ENCODE measurements at places on chromosomes 3 and 15. TPM values are rescaled to one million over a fixed set of nuclear protein-coding genes. Genes with fewer than 3 reads are reported as not detected.

DNA sequence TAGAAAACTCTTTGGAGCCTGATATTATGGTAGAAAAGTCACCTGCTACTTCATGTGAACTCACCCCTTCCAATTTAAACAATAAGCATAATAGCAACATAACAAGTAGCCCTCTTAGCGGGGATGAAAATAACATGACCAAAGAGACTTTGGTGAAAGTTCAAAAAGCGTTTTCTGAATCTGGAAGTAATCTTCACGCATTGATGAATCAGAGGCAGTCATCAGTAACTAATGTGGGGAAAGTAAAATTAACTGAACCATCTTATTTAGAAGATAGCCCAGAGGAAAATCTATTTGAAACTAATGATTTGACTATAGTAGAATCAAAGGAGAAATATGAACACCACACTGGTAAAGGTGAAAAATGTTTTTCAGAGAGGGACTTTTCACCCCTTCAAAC, 5.1 kb upstream of the SCG5 start:
- no peak for DNase-seq

CSPG4 gene
- total RNA-seq: 2.9 TPM

GRCh38 chr3:142568393-142569017, 10.0 kb downstream of the ATR start:
- DNase-seq: no peak

DNA sequence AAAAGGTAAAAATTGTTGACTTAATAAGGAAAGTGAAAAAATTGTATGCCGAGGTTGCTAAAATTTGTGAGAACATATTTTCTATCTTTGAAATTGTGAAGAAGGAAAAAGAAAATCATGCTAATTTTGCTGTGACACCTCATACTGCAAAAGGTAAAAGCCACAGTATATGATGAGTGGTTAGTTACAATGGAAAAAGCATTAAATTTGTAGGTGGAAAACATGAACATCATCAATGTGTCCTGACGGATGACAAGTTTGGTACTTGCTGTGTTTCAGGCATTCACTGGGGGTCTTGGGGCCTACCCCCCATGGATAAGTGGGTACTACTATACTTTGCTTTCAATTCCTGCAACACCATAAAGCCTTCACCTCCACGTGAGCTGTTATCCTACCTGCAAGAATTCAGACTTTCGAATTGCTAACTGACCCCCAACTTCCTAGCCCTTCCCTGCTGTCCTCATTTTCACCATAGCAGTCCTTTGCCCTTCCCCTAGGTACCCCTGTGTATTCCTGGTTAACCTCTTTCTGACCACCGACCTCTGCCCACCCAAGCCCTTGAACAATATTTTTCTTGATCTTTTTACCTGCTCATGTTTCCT, 62.4 kb downstream of the RAB7A start:
- no peak for DNase-seq

- no peak for DNase-seq
These were observed 1047.7 kb downstream of the TBL1XR1 start for GRCh38 chr3:176149567-176149966.

GRCh38 chr3:1693145-1693544, 405.5 kb upstream of the CNTN4 start:
- peak; percentile 2 for DNase-seq

GRCh38 chr15:49809894-49810609, 189.2 kb downstream of the DTWD1 start:
- no peak for DNase-seq

PFKFB4 gene
- total RNA-seq: 14.7 TPM

GRCh38 chr15:68618394-68618793, 39.6 kb downstream of the CORO2B start:
- DNase-seq: no peak

- DNase-seq: no peak
These were observed 134.1 kb upstream of the ARPP21 start for GRCh38 chr3:35505181-35505580.

ALDH1A3 gene
- 347 TPM for total RNA-seq

DNA sequence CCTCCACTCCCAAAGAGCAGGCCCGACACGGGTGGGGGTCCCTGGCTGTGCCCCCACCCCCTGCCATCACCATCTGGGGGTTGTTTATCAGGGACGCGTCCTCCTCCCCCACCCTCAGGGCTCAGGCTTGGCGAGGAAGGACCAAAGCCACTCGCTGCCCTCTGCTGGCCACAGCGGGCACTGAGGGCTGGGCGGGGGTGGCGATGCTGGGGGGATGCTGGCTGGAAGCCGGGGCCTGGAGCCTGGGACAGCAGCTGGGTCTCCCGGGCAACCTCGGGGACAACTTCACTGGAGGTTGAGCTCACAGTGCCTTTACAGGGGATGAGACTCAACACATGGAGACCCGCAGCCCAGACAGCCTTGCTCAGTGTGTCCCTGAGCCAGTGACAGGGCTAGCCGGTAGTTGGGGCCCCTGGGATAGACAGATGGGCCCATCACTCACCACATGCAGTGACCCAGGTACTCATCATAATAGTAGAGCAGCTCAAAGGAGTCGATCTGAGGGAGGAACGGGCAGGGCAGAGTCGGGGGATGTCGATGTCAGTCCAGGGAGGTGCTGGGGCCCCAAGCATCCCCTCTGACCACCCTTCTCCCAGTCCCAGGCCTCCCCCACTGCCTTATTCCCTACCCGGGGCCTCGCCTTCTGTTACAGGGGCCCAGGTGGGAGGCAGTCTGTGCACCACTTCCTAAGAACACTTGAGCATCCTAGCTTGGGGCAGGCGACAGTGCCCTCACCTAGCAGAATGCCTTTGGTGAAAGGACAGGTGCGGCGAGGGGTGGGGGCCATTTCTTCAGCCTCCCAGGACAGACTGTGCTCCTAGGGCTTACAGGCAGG, 5.9 kb upstream of the CALML4 start:
- no peak for DNase-seq

- peak; percentile 35 for DNase-seq
These were observed 236.2 kb downstream of the TLE3 start for GRCh38 chr15:69861331-69862171.

CCR9 gene
- total RNA-seq: not detected

DNA sequence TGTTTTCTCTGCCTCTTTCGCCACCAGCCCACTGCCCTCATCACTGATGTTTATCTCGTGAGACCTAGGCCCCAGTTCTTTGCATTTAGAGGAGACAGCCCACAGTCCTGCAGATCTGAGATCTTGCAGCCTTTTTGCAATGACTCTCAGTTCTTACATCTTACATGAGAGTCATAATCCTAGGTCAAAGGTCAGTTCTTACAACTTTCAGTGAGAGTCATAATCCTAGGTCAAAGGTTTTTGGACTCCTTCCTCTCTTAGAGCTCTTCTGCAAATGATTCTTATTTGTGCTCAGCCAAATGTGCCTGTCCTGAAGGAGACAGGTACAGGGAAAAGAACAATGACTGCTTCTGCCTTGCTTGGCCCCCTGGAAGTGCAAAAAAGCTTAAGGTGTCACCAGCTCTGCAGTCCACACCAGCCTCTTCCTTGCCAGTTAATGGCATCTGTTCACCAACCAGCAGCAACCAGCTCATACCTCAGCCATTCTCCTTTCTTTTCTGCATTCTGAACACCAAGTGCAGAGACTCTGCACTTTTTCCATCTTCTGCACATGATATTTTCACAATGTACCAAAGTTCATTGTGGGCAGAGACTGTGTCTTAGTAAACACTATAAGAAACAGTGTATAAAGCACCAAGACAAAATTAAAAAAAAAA, 67.1 kb downstream of the ABHD5 start:
- DNase-seq: no peak

DNA sequence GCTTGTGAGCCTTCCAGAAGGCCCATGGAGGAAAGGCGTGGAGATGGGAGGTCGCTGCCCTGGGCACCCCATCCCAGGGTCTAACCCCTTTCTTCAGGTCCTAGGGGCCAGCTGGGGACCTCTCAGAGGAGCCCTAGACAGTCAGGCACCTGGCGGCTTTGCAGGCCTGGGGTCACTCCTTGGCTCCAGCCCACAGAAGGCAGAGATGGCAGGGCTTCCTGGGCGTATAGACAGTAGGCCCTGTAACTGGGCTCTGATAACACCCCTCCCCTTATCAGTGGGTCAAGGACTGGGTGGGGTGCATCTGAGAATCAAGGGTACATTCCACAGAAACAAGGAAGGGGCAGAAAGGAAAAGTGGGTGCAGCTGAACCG, 16.7 kb downstream of the ZDHHC19 start:
- no peak for DNase-seq

DNA sequence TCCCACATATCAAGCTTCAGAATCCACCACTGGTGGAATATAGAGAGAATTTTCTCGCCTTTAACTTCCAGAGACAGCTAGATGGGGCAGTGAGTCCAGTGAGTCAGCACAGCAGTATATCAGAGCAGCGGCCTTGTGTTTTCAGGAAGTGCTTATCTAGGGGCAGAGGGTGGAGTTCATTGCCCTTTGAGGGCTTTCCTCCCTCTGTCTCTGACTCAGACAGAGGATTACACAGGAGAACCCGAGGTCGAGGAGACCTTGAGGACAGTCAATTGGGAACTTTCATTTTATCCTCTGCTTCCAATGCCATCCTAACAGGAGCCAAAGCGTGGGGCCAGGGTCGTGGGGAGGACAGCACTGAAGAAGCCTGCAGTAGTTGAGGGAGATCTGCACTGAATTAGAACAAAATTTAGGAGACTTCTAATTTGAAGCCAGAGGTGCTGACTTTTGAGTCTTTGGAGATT, 109.6 kb upstream of the UMPS start:
- no peak for DNase-seq

GRCh38 chr3:169118666-169119370, 544.7 kb downstream of the MECOM start:
- no peak for DNase-seq

POU1F1 gene
- total RNA-seq: not detected

GRCh38 chr3:152785051-152785450, 49.9 kb upstream of the P2RY1 start:
- no peak for DNase-seq

CFAP100 gene
- total RNA-seq: not detected

DNA sequence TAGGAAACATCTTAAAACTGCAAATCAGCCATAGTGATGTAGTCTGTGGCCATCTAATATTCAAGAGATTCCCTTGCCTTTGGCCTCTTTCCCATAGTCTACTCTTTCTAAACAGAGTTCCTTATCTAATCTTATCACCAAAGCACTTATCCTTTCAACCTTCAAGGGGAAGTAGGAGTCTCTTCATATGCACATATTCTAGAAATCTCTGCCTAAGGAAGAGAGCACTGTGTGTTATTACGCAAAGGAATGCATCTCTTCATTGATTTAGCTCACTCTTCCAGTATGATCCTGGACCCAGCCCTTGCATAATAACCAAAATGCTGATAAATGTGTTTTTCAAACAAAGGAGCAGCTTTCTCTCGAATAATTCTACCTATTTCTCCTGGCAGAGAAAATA, 253.7 kb upstream of the TPRG1 start:
- no peak for DNase-seq

DNA sequence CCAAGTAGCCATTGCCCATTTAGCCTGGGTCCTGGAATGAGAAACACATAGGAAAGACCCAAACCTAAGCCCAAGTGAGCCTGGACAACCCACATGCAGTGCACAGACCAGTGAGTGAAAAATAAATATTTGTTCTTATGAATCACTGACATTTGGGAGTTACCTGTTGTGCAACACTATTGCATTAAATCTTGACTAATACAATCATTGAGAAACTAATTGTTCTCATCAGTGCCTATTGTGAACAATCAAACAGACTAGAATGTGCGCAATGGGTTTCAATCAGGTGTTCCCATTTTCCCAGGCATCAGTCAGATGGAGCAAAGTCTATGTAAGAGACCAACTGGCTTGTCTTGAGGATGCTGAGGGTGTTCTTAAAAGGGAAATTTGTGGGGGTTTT, 54.7 kb upstream of the CNOT10 start:
- DNase-seq: peak; percentile 80

PLA2G4F gene
- total RNA-seq: 0.71 TPM

- peak; percentile 93 for DNase-seq
These were observed 23.0 kb upstream of the COPG1 start for GRCh38 chr3:129226374-129226773.

GRCh38 chr15:33150971-33151370, 43.5 kb downstream of the FMN1 start:
- no peak for DNase-seq

DNA sequence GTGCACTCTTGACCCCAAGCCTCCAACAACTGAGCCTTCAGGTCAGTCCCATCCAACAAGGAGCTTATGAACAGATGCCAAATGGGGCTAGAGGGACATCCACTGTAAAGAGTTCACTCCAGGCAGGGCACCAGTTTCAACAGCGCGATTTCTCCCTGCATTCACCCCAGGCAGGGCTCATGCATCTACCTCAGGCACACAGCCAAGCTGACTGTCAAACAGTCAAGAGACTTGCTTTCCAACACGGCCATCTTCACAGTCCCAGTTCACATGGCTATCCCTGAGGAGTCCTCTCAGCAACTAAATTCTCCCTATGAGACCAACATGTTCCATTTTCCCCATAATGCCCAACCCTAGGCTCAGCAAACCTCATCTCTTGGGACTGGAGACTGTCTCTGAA, 17.7 kb downstream of the SLC25A20 start:
- no peak for DNase-seq

DNA sequence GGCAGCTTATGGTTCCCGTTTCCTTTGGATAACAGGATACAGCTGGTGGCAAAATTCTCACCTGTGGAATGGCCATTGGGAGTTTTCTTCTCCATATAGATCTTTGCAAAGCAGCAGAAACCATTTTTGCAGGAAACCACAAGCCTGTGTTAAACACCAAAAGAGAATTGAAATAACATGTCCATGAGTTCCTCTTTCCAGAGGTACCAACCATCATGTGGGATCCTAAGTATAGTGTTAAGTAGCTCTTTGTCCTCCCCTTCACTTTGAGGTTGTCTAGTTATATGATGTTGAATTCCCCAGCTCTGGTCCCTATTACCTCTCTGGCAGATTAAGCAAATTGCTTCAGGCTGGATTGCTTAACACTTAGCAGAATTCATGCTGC, 94.9 kb downstream of the AKAP13 start:
- no peak for DNase-seq

DNA sequence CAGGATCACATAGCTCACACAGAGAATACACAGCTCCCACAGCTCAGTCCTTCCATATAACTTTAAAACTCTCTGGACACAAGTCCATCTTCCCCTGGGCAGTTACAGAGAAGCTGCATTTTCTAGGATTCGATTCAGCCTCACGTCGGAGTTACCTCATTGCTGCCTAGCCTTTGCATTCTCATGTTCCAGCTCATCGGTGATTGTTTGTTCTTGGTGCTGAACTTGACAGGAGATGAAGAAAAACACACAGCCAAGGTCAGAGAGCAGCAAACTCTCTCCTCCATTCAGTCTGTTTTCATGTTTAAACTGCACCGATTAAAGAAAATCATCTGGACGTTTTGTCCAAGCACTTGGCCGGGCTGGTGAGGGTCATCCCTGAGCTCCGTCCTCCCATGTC, 375.5 kb upstream of the CFAP20DC start:
- peak; percentile 73 for DNase-seq

- DNase-seq: no peak
These were observed 10.0 kb downstream of the UBAP1L start for GRCh38 chr15:65105038-65105437.

GNAT1 gene
- 0.17 TPM for total RNA-seq
